ENCODE measurements at places on chromosomes 5 and 9.

- DNase-seq, result no peak
Observed at GRCh38 chr5:73193592-73193991, 20.6 kb downstream of the TMEM174 start.

GRCh38 chr9:89481538-89481915 is 16.4 kb downstream of the SEMA4D start:
- DNase-seq, result no peak

DNA sequence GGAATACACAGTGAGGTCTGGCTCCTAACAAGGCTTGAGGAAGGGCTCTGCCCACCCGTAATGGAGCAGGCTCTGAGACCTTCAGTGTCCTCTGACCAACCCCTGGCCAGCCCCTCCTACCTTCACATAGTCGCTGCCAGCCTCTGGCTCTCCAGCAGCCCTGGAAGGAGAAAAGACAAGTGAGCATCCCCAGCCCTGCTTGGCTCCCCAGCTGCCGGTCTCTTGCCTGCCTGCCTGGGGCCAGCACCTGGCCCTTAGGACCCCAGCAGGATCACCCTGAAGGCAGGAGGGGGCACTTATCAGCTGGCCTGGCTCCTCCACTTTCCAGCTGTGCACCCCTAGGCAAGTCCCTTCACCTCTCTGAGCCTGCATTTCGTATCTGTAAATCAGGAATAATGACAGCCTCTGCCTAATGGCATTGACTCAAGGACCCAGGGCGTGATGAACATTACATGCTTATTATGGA is 16.9 kb downstream of the SH2D3C start:
- DNase-seq, result no peak

DNA sequence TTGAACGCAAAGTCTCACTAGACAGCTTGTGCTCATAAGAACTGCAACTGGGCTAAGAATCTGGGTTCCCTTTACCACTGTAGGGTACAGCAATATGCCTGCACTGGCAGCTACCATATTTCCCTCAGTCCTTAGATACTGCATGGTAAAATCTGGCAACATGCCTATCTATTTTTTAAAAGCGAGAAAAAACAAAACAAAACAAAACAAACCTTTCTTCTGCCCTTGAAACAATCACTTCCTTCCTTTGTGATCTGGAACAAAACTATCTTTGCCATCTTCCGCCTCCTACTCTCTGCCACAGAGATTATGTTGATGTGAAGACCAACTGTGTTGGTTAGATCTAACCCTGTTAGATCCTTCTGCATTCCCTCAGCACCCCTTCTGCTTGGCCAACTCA is 242.9 kb downstream of the EBF1 start:
- no peak for DNase-seq

- no peak for DNase-seq
Observed at GRCh38 chr5:2877522-2877921, 126.0 kb upstream of the IRX2 start.

- peak; percentile 58 for DNase-seq
Observed at GRCh38 chr5:75567710-75568109, 43.5 kb upstream of the ANKDD1B start.

GRCh38 chr5:181245427-181246275 is 1.9 kb upstream of the RACK1 start:
- no peak for DNase-seq

DNA sequence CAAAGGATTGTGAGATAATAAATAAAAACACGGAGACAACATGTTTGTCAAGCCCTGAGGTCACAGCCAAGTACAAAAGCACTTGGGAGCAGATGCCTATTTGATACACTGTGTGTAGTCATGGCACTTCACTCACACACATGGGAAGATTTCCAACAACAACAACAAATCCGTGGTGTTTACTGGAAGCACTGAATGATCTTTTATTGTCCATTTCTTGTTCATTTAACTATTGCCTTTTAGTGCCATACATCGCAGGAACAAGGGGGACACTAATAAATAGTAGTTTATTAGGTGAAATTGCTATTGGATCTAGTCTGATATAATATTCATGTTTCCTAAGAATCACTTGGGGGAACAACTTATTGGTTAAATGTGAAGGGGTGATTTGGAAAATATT is 20.4 kb upstream of the GDNF start:
- no peak for DNase-seq

- no peak for DNase-seq
Observed at GRCh38 chr9:110922145-110922544, 116.1 kb downstream of the LPAR1 start.

DNA sequence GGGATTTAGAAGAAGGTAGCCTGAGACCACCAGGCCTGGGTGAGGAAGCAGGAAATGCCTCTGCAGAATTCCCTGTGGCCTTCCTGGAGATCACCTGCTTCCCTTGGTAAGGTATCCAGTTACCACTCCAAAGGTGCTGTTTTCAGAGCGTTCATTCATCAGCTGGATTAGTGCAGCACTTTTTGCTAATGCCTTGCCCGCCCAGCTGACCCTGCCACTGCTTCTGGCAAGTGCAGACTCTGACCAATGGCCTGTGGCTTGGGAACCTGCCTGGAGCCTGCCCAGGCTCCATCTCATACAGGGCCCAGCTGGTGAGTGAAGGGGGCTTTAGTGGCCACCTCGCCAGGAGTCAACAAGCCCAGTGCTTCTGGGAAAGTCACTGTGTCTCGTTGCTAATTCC is 48.6 kb downstream of the FOXI1 start:
- no peak for DNase-seq

- DNase-seq, result no peak
Observed at GRCh38 chr5:112445626-112446350, 26.7 kb upstream of the EPB41L4A start.

DNA sequence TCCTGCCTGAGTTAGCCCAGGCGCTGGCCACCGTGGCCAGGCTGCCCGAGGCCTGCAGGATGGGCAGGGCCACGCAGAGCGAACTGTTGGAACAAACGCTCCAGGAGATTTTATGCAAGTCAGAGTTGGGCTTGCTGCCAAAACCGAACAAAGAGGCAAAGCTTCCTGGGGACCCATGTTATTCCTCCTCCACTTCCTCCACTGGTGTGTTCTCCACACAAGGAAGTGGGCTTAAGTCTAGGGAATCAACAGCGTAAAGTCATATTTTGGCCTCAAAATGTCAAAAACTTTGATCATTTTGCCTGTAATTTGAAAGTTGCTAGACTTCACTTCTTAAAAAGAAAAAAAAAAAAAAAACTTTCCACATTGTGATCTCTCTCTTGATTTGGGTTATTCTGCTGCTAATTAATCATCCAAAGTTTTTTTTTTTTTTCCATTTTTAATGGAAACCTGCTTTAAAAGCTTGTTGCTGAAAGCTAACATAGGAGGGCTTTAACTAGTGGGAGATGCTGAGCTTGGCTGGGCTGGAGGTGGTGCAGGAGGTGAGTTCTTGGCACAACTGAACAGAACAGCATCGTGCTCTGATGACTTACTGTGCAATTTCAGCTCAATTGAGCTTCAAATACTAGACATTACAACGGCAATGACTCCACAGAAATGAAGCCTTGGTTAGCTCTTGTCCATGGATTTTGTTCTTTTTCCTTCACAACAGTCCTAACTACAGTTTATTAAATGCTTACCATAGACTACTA is 73.0 kb downstream of the PTPDC1 start:
- DNase-seq, result peak; percentile 87

GRCh38 chr5:108953940-108954339 is 206.2 kb downstream of the FER start:
- DNase-seq, result no peak

DNA sequence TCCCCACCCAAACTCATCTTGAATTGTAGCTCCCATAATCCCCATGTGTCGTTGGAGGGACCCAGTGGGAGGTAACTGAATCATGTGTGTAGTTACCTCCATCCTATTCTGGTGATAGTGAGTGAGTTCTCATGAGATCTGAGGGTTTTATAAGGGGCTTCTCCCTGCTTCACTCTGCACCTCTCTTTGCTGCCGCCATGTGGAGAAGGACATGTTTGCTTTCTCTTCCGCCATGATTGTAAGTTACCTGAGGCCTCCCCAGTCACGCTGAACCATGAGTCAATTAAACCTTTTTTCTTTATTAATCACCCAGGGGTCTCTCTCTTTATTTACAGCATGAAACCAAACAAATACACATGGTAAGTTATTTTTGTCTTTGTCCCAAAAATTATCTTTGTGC is 726.1 kb downstream of the CDH18 start:
- DNase-seq, result no peak

DNA sequence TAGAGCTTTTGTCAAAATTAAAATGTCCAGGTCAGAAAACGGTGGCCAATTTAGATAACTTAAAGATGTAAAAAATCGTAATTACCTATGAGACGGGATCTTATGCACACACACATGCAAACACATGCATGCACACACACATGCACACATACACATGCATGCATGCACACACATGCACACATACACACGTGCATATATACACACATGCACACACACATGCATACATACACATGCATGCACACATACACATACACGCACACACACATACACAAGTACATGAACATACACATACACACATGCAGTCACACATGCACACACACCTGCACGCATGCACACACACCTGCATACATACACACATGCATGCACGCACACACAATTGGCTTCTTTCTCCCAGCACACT is 362.0 kb downstream of the IRX1 start:
- no peak for DNase-seq

GRCh38 chr5:99795031-99795430 is 740.1 kb upstream of the FAM174A start:
- DNase-seq, result no peak

DNA sequence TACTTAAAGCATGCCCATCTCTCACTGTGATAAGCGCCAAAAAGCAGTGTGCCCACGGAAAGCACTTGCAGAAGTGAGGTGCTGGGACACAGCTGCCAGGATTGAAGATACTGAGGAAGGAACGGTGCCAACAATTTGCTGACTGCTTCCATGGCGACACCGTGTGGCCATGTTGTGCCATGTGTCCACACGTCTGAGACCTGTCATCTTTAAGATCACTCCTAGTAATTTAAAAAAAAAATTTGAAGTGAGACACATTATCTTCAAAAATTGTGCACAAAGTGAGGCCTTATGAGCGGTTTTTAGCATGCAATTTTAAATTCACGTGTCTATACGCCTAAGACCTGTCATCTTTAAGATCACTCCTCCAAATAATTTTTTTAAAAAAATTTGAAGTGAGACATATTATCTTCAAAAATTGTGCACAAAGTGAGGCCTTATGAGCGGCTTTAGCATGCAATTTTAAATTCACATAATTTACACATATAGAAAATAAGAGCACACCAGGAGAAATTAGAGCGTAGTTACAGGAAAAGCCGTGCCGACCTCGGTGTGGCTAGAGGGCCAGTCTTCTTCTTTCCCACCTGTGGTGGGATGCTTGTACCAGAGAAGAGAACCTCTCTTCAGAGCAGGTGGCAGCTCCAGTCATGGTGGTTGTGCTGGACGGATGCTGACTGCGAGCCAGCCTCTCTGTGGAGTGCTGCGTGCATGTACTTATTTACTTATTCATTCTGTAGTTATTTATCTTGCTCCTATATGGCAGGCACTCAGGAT is 21.4 kb upstream of the FLT4 start:
- DNase-seq, result peak; percentile 61

DNA sequence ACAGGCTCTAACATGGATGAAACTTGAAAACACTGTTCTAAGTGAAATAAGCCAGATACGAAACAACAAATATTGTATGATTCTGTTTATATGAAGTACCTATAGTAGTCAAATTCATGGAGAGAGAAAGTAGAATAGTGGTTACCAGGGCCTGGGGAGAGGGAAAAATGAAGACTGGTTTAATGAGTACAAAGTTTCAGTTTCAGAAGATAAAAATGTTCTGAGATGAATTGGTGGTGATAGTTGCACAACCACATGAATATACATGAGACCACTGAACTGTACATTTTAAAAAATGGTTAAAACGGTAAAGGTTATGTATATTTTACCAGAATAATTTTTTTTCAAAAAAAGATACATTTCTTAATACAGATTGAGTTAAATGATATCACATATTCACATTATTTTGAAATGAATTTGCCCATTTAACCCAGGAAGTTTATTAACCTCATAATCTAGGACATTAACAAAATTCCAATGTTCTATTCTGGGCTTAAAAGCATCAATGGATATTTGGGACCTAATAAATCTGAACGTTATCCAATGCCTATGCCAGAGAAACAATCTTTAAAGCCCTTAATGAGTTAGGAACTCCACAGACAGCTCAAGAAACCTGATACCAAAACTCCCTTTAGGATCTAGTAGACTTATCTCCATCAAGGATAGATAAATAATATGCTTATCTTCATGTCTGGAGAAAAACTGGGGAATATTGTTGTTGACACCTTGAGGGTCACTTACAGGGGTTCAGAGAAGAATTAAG is 521.3 kb downstream of the EFNA5 start:
- no peak for DNase-seq

DNA sequence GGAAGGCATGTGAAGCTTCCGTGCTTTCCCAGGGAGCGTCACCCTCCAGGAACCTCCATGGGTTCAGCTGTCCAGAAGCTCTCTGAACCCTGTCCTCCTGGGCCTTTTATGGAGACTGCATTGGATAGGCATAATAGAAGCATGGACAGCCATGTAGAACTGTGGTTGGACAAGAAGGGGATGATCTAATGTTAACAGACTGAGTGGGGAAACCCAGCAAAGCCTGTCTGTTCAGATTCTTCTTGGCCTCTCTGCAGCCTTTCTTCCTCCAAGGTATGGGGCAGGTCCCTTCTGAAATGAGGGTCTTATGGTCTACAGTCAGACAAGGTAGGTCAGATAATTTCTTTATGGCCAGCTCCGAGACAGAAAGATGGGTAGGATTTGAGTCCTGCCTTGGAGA is 59.1 kb upstream of the CTNNA1 start:
- DNase-seq, result no peak

DNA sequence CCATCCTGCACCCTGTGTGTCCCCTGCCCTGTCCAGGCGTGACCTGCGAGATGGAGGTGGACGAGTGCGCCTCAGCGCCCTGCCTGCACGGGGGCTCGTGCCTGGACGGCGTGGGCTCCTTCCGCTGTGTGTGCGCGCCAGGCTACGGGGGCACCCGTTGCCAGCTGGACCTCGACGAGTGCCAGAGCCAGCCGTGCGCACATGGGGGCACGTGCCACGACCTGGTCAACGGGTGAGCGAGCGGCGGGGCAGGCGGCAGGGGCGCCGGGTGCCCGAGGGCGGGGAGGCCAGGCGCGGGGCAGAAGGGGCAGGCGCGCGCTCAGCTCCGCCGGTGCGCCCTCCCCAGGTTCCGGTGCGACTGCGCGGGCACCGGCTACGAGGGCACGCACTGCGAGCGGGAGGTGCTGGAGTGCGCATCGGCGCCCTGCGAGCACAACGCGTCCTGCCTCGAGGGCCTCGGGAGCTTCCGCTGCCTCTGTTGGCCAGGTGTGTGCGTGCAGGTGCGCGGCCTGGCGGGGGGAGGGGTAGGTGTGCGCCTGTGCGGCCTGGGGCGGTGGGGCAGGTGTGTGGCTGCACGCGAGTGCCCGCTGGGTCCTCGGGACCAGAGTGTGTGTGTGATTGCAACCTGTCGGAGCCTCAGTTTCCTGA is 10.0 kb downstream of the CRB2 start:
- DNase-seq, result no peak

- no peak for DNase-seq
Observed at GRCh38 chr5:120007598-120007997, 378.2 kb downstream of the FAM170A start.

GRCh38 chr9:2341956-2342355 is 279.6 kb upstream of the VLDLR start:
- DNase-seq, result no peak

- DNase-seq, result no peak
Observed at GRCh38 chr9:89664896-89665329, 60.1 kb downstream of the GADD45G start.

- DNase-seq, result no peak
Observed at GRCh38 chr5:136246122-136246521, 53.2 kb upstream of the SMIM32 start.
